ENCODE measurements at places on chromosomes 12 and 14. TPM values are rescaled to one million over a fixed set of nuclear protein-coding genes. Genes with fewer than 3 reads are reported as not detected.

DNA sequence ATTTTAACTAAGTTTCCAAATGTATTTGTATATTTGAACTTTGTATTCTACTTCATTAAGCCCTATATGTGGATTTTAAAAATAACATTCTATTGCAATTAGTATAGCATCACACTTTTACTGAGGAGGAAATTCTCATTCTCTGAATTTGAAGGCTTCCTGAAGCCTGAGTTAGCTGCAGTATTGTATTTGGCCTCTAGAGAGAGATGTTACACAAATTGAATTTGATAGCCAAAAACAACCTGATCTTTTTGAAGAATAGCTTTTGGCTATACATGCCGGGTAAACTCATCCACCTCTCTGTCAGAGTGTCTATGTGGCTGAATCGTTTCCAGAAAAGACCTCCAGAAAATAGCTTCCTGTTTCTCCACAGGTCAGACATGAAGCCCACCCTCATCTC lies 316.5 kb upstream of the OR4E1 start:
- DNase-seq, result peak; percentile 15

- no peak for DNase-seq
Observed at GRCh38 chr12:98262902-98263301, 252.5 kb upstream of the TMPO start.

GRCh38 chr12:8852119-8852518 lies 29.7 kb downstream of the A2ML1 start:
- DNase-seq, result no peak

Gene TTC6
- total RNA-seq, result not detected

DNA sequence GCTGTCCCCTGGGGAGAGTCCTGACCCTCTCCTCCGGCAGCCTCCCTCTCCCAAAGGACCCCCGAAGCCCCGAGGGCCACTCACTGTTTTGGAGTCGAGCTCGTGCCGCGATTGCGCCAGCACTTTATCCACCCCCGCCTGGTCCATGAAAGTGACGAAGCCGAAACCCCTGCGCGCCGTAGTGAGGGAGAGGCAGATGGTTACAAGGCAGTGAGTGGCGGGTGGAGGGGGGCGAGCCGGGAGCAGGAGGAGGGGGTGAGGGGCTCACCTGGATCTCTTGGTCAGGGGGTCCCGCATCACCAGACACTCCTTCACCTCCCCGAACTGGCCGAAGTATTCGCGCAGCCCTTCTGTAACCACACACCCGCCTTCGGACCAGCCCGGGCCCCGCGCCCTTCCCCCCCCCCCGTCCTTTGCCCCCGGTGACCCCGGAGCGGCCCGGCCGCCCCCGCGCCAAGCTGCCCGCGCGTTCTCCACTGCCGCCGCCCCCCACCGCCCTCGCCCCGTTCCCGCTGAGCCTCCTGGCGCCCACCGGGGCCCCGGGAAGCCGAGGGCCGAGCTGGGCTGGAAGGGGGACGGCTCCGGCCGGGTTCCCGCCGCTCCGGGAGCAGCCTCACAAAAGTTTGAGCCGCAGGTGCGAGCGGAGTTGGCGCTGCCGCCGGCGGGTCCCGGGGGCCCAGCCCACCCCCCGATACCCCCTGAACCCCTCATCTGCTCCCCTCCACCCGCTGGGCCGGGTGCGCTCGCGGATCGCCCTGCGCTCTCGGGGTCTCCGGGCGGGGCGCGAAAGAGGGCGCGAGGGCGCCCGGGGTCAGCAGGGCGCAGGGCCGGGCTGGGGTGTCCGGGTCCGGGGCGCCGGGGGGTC lies 808 bp downstream of the MSI1 start:
- no peak for DNase-seq

Gene TAS2R46
- 2.4 TPM for total RNA-seq

DNA sequence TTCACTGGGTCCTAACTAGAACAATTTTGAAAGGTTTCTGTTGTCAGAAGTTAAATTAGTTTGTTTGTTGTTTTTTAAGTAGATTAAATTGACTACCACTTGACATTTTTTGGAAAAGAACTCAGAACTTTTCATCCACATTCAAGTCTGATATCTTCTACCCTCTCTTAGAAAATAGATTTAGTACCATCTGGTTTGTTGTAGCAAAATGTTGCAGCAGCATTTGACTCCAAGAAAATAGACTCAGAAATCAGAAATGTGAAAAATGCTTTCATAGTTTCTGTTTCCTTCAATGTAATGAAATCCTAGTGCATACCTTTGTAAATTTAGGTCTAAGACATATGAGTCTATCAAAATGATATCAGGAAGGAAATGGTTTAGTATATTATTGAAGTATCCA lies 256.3 kb upstream of the CLEC14A start:
- DNase-seq, result no peak

Gene LHX5
- not detected for total RNA-seq

Gene LRP1-AS
- not detected for total RNA-seq

DNA sequence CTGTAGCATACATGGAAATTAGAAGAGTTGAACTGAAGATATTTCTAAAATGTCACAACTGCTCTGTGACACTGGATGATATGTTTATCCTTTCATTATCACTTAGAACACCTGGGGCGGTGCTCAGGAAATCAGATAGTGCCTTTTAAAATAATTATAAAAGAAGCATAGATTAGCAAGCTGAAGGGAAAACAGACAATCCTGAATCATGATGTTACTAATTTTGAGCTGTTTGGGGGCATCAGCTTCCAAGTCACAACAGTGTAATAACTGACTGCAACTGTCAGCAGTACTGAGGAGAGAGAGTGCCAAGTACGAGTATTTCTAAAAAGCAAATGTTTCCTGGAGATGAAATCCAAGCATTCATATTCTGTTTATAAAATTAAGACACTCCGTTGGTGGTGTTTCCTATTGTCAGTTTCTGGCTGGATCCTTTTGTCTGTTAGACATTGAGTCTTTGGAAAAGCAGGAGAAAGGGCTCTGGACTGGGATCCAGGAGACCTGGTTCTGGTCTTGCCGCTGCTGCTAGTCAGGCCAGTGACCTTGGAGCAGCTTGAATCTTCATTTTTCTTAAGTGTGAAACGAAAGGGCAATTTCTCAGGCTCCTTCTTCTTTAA lies 380.1 kb downstream of the EGLN3 start:
- peak; percentile 19 for DNase-seq

Gene IL26
- not detected for total RNA-seq

DNA sequence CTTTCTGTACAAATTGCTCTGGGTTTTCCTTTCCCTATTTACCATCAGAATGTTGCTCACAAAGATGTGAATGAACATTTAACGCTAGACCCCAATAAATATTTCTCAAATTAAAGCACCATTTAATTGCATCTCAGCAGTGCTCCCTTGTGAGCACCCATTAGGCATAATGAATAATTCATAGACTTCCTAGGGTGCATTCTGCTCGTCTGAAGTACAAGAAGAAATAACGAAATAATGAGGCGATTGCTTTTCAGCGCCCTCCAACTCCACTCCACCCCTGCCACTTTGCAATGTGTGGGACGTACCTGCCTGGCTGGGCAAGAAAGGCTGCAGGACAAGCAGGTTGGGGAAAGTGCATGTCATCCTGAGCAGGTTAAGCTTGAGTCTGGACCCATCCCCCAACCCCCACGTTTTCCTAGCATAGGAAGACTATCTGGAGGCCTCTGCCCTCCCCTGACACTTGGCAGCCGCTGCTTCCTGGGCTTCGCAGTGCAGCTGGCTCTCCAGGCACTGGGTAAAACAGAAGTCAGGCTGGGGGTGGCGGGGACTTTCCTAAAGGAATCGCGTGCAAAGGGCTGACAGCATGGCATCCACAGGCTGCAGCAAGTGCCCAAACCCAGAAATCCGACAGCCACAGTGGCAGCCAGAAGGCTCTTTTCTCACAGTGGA lies 253.7 kb downstream of the DUSP6 start:
- no peak for DNase-seq

GRCh38 chr14:21039585-21040369 lies 2.4 kb upstream of the RNASE7 start:
- peak; percentile 46 for DNase-seq

GRCh38 chr12:130880411-130880885 lies 8.6 kb downstream of the RAN start:
- DNase-seq, result no peak

Gene PSMB11
- total RNA-seq, result not detected

DNA sequence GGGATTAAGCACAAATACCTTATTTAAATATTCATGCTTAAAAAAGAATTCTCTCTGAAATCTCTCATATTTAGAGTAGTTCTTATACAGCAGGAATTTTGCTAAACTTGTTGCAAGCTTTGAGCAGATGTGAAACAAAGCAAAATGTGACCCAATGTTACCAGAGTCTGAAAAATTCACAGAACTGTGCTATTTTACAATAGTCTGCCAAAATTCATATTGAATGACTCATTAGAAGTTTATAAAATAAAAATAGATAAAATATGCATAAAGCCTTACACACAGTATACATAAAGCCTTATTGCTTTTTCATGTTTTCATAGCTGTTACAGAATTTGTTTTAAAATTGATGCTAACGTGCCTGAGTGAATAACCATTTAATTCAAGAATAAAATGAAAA lies 17.8 kb upstream of the RHOJ start:
- DNase-seq, result peak; percentile 76

GRCh38 chr14:58671436-58671835 lies 33.7 kb downstream of the DACT1 start:
- no peak for DNase-seq

- no peak for DNase-seq
Observed at GRCh38 chr12:115857923-115858322, 419.6 kb downstream of the MED13L start.

Gene HPD
- not detected for total RNA-seq

DNA sequence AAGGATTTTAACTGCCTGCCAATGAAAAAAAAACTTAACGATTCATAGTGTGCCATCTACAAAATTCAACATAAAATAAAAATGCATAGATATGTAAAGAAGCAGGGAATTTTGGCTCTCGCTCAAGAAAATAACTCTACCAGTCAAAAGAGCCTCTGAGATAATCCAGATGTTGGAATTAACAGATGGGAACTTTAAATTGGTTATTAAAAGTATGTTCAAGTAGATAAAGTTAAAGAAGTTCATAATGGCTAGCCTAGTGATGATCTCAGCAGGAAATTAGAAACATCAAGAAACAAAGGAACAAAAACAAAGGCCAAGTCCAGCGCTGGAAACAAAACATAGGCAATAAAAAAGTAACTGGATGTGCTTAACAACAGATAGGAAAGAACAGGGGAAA lies 23.1 kb downstream of the PIK3C2G start:
- DNase-seq, result peak; percentile 23

DNA sequence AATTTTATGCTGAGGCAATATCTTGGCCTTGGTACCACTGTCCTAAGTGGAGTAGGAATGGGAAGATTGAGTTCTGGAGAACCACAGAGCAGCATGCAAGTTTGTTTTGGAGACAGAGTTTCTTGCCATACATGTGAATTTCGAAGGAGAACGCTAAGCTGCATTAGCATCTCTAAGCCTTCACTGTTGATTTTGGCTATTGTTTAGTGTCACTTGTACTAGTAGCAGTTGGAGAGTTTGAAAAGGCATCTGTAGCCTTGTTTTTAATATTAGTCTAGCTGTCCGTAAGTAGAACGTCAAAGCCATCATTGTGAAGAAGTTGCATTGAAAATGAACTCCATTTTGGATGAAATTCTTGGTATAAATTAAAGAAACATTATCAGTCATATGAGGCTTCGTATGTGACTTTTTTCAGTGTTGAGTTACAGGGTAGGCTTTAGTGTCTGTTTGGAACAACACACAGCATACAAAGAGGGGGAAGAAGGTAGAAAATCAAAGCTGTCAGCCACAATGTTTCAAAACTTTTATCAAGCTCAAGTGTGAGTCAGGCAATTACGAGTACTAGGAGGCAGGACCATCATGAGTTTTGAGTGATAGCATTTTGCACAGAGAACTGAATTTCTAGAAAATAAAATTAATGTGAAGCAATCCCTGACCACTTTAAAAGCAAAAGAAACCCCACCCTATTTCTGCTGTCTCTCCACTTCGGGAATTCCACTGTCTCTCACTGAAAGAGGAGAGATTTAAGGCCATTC lies 70.2 kb upstream of the NAV3 start:
- no peak for DNase-seq

DNA sequence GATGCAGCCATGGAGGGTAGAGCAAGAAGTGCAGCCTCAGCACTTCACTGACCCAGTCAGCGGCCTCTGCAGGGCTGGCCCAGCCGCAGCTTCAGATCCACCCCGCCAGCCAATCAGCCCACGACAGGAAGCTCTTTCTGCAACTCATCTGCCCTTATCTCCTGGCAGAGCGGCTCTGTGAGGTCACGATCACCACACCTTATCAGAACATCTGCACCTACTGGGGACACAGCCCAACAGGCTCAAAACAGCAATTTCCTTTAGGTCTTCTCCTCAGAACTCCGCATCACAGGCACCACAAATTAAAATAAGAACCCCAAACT lies 287.3 kb downstream of the BCL11B start:
- no peak for DNase-seq

Gene CD69
- total RNA-seq, result 1.2 TPM

- DNase-seq, result no peak
Observed at GRCh38 chr14:39841088-39841487, 408.9 kb upstream of the FBXO33 start.

DNA sequence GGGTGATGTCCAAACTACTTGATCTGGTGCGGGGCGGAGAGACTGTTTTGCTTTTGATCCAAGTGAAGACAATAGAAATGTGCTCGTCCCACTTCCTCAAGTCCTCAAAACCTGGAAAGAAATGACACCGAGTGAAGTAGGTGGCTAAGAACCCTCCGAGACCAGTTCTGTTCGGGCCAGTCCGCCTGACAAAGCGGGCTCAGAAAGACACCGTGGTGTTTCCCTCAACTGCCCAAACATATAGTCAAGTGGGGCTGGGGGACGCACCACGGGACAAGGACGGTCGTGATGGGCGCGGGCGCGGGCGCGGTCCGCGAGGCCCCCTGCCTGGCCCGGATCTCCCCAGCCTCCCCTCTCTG lies 1.6 kb downstream of the PHLDA1 start:
- peak; percentile 59 for DNase-seq

Gene ACOT6
- total RNA-seq, result not detected

Gene MTHFD1
- 104 TPM for total RNA-seq

- no peak for DNase-seq
Observed at GRCh38 chr12:39239490-39240486, 203.1 kb downstream of the KIF21A start.

Gene SPRYD4
- 3.5 TPM for total RNA-seq

Measured in endothelial cell of umbilical vein (primary cell).